LHCN-M2 (cell line): ENCODE measurements at places on chromosomes 16 and 17. TPM values are rescaled to one million over a fixed set of nuclear protein-coding genes. Genes with fewer than 3 reads are reported as not detected.
A peak's percentile ranks its signal among the peaks of the same experiment; 100 is the strongest.

The IQCK gene
- 10.6 and 11.7 TPM in 2 replicates for total RNA-seq

GRCh38 chr17:41065829-41066624 lies at the start of gene KRTAP2-4:
Gene KRTAP2-4, minus strand, starts transcription at chr17:41065879. Its CDS starts 34 bp downstream, at chr17:41065845.
- DNase-seq = peak; percentile 90

- DNase-seq = no peak
These were observed 370.1 kb upstream of the ZFHX3 start for GRCh38 chr16:73418051-73418450.

GRCh38 chr17:77429369-77429968 lies 288.7 kb downstream of the SEC14L1 start:
- no peak for DNase-seq

DNA sequence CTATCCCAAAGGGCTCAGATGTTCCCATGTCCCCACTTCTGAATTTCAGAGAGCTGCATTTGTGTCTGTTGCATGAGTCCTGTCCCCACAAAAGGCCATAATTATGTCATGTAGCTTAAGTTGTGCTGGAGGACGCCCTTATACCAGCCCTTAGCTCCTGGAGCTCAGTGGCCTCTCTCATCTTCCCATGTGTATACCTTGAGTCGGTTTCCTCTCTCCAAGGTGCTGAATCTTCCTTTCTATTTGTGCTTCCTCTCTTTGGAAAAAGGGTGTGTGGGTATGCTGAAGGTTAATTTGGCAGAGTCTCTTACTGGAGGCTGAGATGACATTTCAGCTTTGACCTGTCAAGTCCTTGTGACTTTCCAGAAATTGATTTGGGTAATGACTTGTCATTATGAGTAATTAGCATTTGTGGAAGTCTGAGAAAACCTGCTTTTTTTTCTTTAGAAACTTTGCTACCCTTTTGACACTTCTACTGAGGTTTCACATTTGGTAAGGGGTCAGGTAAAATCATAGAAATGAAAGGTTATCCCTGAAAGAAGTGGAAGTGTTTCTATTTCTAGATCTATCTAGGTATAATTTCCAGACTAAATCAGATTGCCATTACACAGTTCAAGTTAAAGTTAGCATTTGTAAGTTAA lies 185.4 kb downstream of the ABCC12 start:
- DNase-seq = peak; percentile 45

The LPO gene
- total RNA-seq = not detected in 2 replicates

The RSPRY1 gene
- 32.6 and 34.9 TPM in 2 replicates for total RNA-seq

- DNase-seq = no peak
These were observed 27.5 kb upstream of the HLF start for GRCh38 chr17:55237268-55237667.

DNA sequence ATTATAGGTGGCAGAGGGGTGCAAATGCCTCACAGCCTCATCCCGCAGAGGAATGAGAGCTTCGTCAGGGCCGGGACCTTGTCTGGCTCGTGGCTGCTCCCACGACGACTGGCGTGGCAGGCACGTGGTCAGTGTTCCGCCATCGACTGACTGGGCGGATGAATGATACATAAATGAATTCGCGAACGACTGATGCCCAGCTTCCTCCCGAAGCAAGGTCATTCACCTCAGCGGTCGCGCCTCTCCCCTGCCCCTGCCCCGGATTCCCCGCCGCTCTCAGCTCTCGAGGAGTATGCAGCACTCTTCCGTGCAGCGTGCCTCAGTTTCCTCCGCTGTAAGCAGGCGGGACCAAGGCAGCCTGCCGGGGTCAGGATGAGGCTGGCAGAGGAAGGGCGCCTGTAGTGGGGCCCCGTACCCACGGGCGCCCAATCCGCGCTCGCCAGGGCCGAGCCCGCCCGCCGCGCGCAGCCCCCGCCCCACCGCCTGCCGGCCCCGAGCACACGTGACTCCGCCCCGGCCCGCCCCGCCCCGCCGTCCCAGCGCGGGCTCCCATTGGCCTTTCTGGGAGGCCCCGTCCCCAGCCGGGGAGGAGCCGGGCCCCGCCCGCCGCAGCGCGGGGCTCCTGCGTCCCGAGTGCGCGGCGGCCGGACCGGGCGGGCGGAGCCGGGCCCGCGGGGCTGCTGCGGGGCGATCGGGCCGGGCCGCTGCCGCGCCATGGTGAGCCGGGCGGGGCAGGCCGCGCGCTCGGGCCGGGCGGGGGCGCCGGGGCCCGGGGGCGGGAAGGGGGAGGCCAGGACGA lies at the start of gene SNN:
Gene SNN, plus strand, starts transcription at position 632 of the 799 bp plus-strand sequence. CDS start 7,605 bp downstream, outside the sequence.
- DNase-seq = peak; percentile 76

The ZNF597 gene
- total RNA-seq = 1.9 TPM in 2 replicates

The PPP1R1B gene
- total RNA-seq = not detected in 2 replicates

- no peak for DNase-seq
These were observed 210.7 kb downstream of the STX8 start for GRCh38 chr17:9364837-9365430.

GRCh38 chr16:46573008-46573833 lies 48.0 kb downstream of the SHCBP1 start:
- DNase-seq = peak; percentile 44
